ENCODE measurements at places on chromosomes 16 and 17.

DNA sequence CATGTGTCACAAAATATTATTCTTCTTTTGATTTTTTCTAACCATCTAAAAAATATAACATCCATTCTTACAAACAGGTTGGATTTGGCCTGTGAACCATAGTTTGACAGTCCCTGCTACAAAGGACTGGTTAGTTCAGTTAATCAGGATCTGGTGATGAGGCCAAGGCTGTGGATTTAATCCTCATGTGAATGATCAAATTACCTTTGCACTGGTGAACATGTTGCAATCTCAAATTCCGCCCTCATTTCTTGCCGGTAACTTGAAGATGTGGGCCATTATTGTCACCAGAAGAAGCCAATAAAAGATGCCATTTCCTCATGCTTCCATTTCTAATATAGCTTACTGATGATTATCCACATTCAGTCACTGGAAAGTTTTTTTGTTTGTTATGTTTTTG lies 35.3 kb upstream of the YPEL2 start:
- no peak for DNase-seq

DNA sequence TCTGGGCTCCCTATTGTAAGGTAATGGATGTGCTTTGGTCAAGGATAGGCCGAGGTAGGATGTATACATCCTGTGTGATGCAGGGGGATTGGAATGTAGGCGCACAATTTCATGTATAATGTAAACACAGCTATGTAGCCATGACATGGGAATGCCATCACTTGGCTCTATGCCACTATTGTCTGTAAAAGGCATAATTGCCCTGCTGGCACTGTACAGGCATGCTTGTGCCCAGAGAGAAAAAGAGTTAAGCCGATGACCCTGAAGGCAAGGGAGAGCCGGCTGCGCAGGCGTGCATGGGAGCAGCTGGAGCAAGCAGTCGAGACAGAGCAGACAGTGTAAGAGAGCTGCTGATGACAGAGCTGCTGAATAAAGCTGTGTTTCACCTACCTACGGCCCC lies 212.5 kb upstream of the CPHXL start:
- DNase-seq = no peak

- DNase-seq = no peak
Observed at GRCh38 chr17:78895322-78895721, 7.7 kb downstream of the CEP295NL start.

GRCh38 chr17:29010586-29010985 lies 4.8 kb upstream of the SEZ6 start:
- DNase-seq = no peak

DNA sequence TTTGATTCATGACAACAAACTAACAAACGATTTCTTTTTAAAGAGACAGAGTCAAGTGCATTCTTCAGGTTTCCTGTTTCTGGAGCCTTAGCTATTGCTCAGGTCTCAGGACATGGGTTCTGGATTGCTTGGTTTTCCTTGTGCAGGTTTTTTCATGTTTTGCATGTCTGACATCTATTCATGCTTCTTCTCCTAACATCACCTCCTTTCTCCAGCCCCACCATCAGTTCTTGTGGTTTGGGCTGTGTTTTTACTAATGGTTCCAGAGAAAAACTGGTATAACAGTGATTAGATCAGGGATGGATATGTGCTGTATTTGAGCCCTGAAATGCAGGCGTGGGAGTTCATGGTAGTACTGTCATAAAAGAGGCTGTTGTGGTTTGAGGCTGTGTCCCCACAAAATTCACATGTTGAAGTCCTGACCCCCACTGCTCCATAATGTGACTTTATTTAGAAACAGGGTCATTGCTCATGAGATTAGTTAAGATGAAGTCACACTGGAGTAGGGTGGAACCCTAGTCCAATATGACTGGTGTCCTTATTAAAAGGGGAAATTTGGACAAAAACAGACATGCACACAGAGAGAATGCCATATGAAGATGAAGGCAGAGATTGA lies 67.9 kb downstream of the IRX6 start:
- DNase-seq = no peak

- no peak for DNase-seq
Observed at GRCh38 chr17:7727886-7728285, 10.3 kb downstream of the DNAH2 start.

DNA sequence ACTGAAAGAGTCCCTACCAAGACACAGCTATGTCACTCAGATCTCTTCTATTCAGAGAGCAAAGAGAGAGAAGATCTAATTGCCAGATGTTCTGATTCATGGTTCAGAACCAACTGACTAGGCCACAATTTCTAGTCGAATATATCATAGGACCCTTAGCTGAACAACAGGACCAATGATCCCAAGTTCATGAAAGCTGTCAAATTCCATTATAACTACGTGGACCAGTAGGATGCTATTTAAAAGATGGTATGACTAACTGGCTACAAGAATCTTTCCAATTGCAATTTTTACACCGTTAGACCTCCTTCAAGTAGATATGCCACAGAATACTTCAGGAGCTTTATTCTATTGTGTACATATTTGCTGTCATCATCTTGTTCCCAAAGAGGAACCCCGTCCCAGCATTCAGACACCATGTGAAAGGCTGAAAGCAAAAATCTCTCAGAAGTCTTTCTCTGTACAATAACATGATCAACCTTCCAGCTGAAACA lies 26.0 kb downstream of the DCUN1D3 start:
- DNase-seq = no peak

DNA sequence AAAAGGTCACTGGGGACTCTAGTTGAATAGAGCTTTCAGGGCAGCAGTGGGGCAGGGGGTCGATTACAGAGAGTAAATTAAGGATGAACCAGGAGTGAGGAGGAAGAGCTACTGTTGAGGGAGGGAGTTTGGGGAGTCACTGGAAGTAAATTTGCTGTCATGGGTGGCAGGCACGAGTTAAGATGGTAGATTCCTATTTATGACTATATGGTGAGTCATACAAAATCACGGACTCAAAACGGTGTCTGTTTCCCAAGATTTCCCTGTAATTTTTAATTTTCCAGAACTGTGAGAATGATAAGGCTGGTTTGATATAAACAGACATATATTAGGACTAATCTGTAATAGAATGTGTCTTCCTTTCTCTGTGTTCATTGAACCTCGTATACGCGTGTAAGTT lies 287.6 kb upstream of the GOT2 start:
- no peak for DNase-seq

- DNase-seq = no peak
Observed at GRCh38 chr17:1116602-1117001, 63.2 kb downstream of the ABR start.

DNA sequence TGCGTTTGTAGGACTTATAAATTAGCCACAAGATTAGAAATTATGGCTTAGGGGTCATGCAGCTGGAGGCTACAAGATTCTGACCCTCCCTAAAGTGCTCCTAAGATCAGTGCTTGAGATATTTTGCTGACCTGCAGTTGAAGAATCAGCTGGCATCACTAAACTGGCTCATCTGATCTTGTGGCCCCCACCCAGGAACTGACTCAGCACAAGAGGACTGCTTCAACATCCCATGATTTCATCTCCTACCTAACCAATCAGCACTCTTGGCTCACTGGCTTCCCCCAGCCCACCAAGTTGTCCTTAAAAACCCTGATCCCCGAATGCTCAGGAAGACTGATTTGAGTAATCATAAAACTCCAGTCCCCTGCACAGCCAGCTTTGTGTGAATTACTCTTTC lies 86.4 kb upstream of the ERCC4 start:
- DNase-seq = no peak

DNA sequence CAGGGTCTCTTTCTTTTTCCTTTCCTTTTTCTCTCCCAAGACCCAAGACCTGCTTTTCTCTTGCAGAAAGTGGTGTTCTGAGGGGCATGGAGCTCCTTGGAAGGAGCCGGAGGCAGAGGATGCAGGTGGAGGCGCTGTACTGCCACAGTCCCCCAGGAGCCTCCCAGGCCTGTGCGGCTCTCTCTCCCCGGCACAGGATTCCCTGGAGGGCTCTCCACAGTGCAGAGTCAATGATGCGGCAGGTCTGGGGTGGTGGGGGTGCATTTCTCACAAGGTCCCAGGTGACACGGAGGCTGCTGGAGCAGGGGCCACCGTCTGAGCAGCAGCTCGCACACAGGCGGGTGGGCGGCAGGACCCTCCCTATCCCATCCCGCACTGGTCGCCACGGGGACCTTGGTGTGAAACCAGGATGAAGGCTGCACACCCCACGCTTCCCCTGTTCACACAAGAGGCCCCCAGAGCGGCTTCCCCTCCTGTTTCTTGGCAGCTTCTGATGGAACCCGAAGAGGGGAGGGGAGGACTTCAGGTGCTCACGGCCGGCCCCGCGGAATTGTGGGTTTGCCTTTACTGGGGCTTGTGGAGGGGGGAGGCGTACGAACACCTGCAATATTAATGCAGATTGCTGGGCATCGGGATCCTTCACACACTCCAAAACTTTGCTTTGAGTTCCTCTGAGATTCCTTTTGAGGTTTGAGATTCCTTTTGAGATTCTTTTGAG lies 186.9 kb downstream of the ENGASE start:
- DNase-seq = no peak

- no peak for DNase-seq
Observed at GRCh38 chr16:8753416-8754054, 43.9 kb downstream of the TMEM186 start.

DNA sequence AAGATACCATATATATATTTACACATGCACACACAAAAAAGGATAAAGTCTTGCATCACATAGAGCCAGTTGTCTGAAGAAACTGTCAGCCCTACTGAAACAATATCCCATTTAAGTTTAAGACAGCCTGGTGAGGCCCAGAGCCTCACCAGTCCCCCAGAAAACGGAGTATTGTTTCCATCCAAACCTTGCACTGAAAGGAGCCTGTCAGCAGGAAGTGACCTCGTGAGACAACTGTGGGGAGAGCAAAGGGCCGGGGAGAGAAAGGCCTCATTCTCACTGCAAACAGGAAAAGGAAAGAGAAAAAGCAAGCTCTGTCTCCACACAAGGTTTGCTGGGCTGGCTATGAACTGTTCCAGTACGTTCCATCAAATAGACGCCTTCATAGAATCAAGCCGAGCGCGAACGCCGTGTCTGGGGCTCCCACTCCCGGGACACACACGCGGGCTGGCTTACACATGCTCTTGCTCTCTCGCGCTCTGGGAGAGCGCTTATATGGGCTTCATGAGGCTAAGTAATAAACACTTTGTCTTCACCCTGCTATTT lies 44.4 kb upstream of the ZFHX3 start:
- no peak for DNase-seq

GRCh38 chr17:62162898-62163297 lies 97.8 kb upstream of the MED13 start:
- no peak for DNase-seq

- DNase-seq = no peak
Observed at GRCh38 chr16:69190046-69190588, 3.2 kb downstream of the SNTB2 start.

- DNase-seq = peak; percentile 55
Observed at GRCh38 chr17:43994272-43995149, 9.9 kb upstream of the NAGS start.

DNA sequence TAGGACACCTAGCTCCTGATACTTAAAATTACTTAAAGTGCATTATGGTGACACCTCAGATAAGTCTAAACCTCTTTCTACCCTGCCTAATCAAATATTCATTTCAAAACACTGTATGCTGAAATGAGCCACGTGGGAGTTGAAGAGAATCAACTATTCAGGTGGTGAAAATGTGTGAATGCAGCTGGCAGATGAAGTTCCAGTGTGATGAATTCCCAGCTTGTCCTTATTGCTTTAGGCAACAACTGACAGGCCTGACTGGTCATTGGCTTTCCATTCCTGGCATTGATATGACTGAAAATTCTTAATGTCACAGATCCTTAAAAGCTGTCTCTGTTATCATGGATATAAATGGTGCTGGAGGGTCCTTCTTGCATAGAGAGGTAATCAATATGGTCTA lies 301.9 kb upstream of the TBX2 start:
- no peak for DNase-seq

DNA sequence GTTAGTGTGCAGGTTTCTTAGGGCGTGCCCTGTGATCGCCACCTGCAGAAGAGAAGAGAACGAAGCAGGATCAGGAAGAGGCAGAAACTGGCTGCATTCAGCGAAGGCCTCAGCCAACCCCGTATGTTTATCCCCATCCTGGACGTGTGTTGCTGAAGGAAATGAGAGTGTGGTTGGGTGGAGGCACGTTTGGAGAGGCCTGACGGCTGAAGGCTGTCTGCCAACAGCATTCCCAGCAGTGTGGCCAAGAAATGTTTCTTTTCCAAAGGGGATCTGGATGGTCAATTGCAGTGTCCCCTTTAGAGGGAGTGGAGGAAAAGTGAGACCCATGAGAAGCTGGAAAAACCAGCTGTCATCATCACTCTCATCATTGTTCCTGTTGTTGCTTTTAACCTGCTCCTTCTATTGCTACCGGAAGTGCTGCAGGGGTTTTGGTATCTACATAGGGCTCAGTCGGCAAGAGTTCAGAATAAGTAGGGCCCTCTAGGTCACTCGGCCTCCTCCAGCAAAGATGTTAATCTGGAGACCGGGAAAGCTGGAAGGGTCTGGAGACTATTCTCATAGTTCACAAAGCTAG lies 46.5 kb upstream of the SLC47A1 start:
- no peak for DNase-seq

- DNase-seq = no peak
Observed at GRCh38 chr17:45144199-45145034, 3.9 kb upstream of the HEXIM1 start.

DNA sequence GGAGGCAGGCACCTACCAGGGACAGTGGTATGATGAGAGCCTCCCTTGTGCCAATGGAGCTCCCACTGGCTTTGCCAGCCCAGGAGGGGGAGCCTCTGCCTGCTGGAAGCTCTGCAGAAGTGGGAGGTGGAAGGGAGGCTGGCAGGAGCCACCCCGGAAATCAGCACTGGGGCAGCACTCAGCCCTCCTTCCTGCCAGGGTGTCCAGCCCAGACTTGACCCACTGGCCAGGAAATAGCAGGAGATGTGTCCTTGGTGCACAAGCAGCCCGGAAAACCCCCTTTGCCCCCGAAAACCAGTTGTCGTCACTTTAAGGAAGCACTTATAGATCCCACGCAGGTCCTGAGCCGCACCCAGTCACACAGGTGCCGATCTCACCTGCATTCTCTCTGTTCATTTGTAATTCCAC lies 49.3 kb upstream of the CACNG4 start:
- DNase-seq = no peak

GRCh38 chr16:27108826-27109665 lies 42.3 kb downstream of the C16orf82 start:
- no peak for DNase-seq

- no peak for DNase-seq
Observed at GRCh38 chr17:78273813-78274212, 42.4 kb downstream of the TMEM235 start.

GRCh38 chr17:34174496-34174895 lies 80.6 kb upstream of the CCL2 start:
- no peak for DNase-seq

- no peak for DNase-seq
Observed at GRCh38 chr16:82033683-82034300, 1.3 kb upstream of the HSD17B2 start.

GRCh38 chr16:706189-707061 lies 824 bp upstream of the FBXL16 start:
- DNase-seq = no peak

Measured in stimulated activated CD8-positive, alpha-beta memory T cell treated with anti-CD3 and anti-CD28 coated beads, Interleukin-12 subunit alpha, Interleukin-12 subunit beta, amount 100 ng/mL, for 1 hour (primary cell).